CD4-positive, alpha-beta T cell treated with Interleukin-4 for 4 hours (primary cell): ENCODE measurements at places on chromosomes 2 and 18.
A peak's percentile ranks its signal among the peaks of the same experiment; 100 is the strongest.

- DNase-seq = no peak
Measured at GRCh38 chr18:34965108-34965507, 76.1 kb upstream of the MAPRE2 start.

DNA sequence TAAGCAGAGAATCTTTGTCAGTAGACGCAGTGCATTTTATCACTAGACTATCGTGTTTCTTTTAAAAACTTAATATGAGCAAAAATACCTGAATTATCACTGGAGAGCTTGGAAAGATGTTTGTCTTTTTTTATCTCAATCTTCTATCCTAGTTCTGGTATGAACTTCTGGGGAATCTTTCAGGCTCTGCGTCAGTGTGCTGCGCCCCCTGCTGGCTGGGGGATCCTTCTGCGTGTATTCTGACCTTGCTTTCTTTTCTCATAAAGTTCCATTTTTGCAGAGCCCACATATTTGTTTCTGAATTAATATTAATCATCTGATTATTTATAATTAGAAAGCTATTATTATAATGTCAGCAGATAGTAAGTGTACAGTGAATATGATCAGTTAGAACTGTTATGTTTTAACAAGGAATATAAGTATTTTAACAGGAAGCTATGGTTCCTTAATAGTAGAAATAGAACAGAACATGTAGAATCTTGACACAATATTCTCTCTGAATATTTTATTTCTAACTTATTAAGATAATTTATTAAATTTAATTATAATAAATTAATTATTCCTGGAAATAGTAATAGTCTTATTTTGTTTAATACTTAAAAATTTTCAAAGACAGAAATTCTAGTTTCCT is 945.0 kb upstream of the CRIM1 start:
- DNase-seq = peak; percentile 22

- no peak for DNase-seq
Measured at GRCh38 chr2:206918263-206918662, 21.1 kb upstream of the CPO start.

- DNase-seq = no peak
Measured at GRCh38 chr2:143398781-143399180, 269.6 kb downstream of the ARHGAP15 start.

- no peak for DNase-seq
Measured at GRCh38 chr18:476251-476664, 24.2 kb downstream of the COLEC12 start.

DNA sequence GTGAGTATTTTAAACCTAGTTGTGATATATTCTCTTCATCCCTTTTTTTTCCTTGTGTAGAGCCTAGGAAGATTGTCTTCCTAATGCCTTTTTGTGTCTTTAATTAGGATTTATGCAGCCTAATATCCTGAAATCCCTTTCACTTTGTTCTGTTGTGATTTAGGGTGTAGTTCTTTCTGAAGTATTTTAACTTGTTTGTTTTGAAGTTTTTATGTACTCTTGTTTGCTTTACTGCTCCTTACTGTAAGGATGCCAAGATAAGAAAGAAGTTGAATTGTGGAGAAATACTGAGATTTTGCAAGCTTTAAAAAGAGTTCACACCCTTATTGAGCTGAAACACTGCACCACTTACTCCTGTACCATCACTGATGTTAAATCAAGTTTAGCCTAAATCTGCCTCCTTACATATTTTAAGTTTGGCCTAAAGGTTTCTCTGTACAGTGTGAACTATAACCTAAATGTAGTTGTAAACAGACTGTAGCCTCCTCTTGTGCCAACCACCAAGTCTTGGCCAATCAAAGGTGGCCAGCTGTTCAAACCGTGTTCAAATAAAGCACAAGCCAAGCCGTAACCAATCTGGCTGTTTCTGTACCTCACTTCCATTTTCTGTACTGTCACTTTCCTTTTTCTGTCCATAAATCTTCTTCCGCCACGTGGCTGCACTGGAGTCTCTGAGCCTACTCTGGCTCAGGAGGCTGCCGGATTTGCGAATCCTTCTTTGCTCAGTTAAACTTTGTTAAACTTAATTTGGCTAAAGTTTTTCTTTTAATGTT is 17.7 kb upstream of the ACOXL start:
- DNase-seq = no peak

DNA sequence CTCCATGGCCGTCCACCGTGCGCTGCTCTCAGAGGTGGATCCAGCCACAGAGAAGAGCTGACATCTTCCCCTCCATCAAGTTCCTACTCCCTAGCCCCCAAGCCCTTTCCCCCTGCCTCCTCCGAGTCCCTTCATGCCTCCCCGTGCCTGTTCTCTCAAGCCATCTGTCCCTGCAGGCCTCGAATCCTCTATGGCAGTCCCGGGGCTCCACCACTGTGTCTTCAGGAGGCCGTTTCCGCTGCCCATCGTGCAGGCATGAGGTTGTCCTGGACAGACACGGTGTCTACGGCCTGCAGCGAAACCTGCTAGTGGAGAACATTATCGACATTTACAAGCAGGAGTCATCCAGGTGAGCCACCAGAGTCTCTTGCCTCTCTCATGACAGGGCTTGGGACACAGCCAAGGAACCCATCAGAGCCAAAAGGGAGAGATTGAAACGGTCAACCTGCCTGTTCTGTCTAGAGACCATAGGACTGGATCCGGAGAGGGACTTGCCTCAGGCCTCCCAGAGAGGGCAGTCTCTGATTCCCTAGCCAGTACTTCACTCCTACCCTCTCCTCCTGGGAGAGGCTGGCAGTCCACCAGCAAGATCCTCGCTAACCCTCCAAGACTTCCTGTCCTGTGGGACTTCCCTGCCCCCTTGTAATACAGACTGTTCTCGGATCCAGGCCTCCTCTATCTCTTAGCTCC is 9.7 kb downstream of the UCN start:
- no peak for DNase-seq

DNA sequence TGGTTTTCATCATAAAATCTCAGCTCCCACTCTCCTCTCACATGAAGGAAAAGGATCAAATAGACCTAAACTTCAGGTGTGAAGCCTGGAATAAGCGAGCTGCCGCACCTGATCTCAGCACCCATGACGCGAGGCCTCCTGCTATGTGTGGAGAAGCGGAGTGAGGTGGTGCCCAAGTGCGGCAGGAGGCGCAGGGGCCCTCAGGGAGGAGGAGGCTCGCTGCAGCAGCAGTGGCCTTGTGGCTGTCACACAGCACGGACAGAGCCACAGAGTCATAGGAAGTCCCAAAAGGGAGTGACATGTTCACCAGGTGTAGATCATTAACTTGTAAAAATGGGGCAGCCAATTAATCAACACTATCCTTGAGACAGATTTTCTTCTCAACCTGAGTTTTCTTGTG is 9.1 kb downstream of the SCLY start:
- no peak for DNase-seq

GRCh38 chr2:195055996-195056395 is 601.0 kb upstream of the SLC39A10 start:
- no peak for DNase-seq

DNA sequence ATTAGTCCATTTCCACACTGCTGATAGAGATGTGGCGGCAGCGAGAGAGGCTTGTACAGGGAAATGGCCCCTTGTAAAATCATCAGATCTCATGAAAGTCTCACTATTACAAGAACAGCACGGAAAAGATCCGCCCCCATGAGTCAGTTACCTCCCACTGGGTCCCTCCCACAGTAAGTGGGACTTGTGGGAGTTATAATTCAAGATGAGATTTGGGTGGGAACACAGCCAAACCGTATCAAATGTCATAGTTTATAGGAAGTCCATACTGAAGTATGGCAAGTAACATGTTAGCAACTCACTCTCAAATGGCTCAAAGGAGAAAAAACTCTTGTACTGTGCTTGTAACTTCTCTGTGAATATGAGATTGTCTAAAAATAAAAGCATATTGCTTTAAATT is 56.1 kb downstream of the FARP2 start:
- no peak for DNase-seq

GRCh38 chr2:70718241-70718640 is 49.8 kb downstream of the ADD2 start:
- no peak for DNase-seq

- no peak for DNase-seq
Measured at GRCh38 chr2:219844401-219845091, 217.1 kb downstream of the SLC4A3 start.

DNA sequence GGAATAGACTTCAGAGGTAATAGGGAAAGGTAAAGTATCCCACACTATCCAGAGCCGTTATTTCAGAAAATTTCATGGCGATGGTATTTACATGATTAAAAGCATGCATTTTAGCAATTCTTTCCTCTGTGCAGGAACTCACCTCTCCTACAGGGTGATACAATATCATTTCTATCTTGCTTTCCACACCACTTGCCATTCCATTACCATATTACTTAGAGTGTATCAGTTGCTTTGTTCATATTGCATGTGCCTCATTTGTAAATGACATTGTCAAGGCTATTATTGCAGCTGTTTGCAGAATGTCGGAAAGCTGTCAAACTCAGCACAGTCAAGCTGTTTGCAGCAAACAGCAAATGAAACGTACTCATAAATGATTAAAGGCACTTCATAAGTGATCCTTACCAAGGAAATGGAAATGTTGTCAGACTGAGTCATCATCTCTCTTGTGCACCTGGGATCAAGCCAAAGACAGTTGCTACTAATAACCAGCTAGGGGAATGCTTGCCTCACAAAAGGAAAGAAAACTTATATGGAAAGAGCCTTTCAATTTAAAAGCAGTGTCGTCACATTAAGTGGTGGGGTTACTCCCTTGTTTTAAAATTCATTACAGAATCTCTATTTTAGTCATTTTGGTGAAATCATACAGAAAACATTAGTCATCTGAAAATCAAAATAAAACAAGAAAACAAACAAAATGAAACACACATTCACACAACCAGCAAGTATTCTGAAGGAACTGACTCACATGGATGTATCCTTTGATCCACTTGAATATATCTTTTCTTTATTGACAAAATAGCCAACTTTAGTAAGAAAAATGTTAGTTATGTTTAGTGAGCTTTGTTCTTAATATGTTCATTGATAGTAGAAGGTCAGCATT is 1064.1 kb upstream of the CNTNAP5 start:
- DNase-seq = no peak

- no peak for DNase-seq
Measured at GRCh38 chr2:159708066-159708760, 4.1 kb upstream of the MARCHF7 start.

GRCh38 chr2:162226836-162227235 is 16.4 kb downstream of the FAP start:
- DNase-seq = no peak

DNA sequence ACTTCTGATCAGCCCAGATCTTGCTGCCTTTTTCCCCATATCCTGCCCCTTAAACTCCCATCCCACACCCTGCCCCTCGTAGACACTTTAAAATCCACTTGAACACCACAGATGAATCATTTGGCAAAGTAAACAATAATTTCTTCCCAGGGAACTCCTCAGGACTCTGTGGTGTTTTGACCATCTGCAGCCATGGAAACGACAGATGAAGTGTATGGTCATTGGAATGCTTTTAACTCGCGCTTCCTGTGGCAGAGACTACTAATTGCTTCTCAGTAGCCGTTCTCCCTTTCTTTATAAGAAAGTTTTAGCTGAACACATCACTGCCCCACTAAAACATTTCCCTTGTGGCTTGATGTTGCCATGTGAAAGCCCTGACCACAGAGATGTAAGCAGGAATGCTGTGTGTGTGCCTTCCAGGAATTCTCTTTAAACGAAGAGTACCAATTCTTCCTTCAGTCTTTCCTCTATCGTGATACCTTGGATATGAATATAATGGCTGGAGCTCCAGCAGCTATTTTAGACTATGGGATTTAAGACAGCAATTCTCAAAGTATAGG is 92.7 kb upstream of the PARD3B start:
- DNase-seq = no peak

DNA sequence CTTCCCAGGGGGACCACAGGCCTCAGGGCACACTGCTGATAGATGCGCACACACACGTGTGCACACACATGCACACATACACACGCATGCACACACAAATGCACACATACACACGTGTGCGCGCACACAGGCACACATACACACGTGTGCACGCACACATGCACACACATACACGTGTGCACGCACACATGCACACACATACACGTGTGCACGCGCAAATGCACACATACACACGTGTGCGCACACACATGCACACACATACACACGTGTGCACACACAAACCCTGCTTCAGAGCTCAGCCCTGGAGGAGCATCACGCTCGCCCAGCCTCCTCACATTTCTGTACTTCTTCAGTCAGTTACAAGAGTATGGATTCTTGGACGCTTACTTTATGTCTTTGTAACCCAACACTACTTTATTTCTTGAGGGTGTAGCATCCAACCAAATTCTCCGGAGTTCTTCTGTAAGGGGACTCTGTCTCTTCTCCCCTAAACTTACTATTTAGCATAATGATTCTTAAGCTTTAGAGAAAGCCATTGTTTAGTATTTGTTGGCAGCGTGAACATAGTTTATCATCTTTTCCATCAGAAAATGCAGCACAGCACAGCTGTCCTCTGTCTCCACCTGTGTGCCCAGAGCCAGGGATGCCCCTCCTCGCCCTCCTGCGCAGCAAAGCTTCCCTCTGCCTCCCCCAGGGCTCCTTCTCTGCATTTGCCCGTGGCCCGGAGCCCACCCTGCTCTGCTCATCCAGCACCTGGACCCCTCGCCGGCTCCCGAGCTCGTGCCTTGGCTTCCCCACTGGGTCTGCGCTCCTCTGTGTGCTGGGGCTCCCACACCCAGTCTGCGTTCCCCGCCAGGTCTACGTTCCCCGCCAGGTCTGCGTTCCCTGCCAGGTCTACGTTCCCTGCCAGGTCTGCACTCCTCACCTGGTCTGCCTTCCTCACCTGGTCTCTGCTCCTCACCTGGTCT is 74.4 kb upstream of the CTDP1 start:
- DNase-seq = no peak
